ENCODE measurements at places on chromosomes 4 and X. TPM values are rescaled to one million over a fixed set of nuclear protein-coding genes. Genes with fewer than 3 reads are reported as not detected.

DNA sequence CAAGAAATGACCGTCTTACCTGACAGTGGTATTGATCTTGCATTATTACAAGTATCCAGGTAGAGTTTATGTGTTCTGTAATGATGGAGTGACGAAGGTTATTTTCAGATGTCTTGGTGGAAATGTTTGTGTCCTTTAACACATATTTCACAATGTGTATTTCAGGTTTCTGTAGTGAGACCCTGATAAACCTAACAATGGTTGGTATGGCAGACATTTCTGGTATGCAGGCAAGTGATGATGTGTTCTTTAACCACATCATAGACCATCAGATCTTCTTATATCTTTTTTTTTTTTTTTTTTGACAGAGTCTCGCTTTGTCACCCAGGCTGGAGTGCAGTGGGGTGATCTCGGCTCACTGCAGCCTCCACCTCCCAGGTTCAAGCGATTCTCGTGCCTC is 14.6 kb upstream of the ATXN3L start:
- no peak for DNase-seq

GRCh38 chrX:82230013-82230412 is 1028.1 kb downstream of the SH3BGRL start:
- no peak for DNase-seq

GRCh38 chr4:5009796-5010195 is 9.5 kb downstream of the CYTL1 start:
- no peak for DNase-seq

- DNase-seq, result no peak
These were observed 39.4 kb upstream of the SHROOM4 start for GRCh38 chrX:50853399-50853798.

DNA sequence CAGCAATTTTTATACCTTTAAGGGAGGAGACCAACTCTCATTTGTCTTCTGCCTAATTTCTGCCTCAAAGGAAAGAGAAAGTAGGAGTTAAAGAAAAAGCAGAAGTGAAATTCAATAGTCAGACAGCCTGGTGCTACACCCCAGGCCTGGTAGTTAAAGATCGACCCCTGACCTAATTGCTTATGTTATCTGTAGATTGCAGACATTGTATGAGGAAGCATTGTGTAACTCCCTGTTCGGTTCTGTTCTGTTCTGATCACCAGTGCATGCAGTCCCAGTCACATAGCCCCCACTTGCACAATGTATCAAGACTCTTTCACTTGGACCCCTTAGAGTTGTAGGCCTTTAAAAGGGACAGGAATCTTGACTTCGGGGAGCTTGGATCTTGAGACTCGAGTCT is 335.9 kb upstream of the AR start:
- no peak for DNase-seq

GRCh38 chrX:105190252-105190853 is 30.1 kb downstream of the TEX13A start:
- peak; percentile 35 for DNase-seq

- no peak for DNase-seq
These were observed 5.1 kb upstream of the FAM184B start for GRCh38 chr4:17786567-17786966.

DNA sequence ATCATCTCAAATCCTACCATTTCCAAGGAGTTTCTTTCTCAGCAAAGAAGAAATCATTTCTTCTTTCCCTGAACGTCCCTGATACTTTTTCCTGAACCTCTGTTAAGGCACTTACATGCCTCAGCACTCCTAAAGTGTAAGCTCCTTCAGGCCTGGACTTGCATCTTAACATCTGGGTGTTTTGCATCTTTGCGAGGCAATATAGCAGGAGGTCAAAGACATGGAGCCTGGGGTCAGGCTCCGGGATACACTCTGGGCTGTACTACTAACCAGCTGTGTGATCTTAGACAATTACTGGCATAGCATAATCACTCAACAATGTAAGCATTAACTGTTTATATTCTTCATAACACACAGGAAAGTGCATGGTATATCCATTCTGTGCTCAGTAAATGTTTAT is 275.5 kb upstream of the BOD1L1 start:
- DNase-seq, result no peak

GRCh38 chr4:82402196-82402775 is 28.0 kb downstream of the HNRNPDL start:
- DNase-seq, result no peak

- no peak for DNase-seq
These were observed 27.8 kb upstream of the SORBS2 start for GRCh38 chr4:185839770-185840169.

DNA sequence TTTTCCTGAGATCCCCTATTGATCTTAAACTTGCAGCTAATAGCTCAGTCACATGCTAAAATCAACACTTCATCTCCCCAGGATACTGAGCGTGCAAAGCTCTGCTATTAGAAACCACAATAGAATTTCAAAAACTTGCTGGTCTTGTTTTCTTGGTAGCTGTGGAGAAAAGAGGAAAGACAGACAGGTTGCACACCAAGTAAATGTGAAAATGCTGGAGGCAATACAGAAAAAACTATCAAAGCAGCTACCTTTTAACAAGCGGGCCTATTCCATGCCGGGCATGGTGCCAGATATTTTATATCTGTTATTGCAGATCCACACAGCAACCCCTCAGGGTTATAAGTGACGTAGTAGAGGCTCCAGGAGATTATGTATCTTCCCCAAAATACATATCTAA is 171.9 kb downstream of the DCTD start:
- DNase-seq, result no peak

GRCh38 chr4:157075811-157076577 is at the start of gene GLRB:
GLRB (plus strand) TSS chr4:157076150; CDS start chr4:157078025, 1,875 bp downstream.
- peak; percentile 35 for DNase-seq

DNA sequence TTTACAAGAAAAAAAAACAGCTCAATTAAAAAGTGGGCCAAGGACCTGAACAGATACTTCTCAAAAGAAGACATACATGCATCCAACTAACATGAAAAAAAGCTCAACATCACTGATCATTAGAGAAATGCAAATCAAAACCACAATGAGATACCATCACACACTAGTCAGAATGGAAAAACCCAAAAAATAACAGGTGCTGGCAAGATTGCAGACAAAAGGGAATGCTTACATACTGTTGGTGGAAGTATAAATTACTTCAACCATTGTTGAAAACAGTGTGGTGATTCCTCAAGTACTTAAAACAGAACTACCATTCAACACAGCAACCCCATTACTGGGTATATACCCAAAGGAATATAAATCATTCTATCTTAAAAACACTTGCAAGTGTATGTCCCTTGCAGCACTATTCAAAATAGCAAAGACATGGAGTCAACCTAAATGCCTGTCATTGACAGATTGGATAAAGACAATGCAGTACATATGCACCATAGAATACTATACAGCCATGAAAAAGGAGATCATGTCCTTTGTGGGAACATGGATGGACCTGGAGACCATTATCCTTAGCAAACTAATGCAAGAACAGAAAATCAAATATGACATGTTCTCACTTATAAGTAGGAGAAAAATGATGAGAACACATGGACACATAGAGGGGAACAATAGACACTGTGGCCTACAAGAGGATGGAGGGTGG is 97.6 kb downstream of the RAB28 start:
- no peak for DNase-seq

DNA sequence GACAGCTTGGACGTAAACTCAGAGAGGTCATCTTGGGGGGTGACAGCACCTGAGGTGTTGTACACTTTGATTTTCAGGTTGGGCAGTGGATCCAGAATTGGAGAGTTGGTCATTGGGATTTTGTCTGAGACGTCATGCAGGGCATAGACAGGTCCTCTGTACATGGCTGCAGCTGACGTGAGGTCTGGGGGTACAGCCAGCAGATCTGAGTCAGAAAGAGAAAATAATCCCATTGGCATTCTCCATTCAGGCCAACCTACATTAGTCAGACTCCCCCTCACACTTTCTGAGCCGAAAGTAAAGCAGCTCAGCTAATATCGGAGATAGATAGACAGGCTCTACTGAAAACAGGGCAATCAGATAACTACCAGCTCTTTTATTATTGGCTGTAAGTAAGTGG is 329.7 kb downstream of the UNC5C start:
- DNase-seq, result no peak

DNA sequence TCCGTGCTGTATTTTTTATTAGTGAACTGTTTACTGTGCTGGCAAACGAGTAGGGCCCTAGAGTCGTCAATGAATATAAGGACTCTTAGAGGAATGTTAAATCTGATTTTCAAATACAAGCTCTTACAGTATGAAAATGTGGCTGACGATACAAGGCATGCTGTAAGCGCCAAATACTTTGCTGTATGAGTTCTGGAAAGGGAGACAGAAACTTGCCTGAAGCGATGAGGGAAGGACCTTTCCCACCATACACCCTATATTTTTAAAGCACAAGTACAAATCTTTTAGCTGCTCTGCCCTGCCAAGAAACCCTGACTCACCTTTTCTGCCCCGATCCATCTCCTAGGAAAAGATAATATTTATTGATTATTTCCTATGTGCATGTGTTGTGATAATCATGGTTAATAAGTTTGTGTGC is 15.7 kb upstream of the RUFY3 start:
- DNase-seq, result no peak

DNA sequence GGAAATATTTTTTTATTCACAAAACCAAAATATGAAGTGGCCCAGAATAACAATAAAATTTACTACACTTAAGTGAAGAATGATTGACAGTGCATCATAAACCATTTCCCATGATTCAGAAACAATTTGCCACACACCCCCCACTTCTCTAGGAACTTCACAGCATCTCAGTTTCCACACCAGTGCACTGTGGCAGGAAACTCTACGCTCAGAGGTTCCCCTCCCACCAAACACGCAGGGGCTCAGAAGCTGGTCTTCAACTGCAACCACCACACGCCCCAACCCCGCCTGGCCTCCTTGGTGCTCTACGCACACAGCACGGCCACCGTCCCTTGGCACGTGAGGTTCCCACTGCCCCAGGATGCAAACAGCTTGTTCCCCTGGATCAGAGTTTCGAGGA is 63.7 kb downstream of the ZFYVE28 start:
- DNase-seq, result no peak

- DNase-seq, result no peak
These were observed 201.6 kb upstream of the NR3C2 start for GRCh38 chr4:148643851-148644250.

DNA sequence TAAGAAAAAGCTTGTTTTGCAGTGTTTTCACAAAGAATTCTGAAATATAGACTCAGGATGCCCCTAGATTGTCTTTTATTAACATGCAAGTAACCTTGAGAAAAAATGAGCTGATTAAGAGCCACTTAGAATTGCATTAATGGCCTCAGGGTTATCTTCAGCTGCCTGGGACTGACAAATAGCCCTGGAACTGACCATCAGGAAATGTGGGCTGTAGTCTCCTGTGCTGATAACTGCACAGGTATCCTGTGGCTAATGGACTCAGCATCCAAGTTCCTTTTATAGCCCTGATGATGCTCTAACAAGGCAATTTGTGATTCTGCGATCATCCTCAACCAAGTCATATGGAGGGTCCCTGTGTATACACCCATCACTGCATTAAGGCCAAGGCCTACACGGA is 17.0 kb downstream of the CA5B start:
- no peak for DNase-seq

GRCh38 chrX:133606990-133607389 is 191.7 kb upstream of the GPC4 start:
- DNase-seq, result no peak

- DNase-seq, result no peak
These were observed 145.8 kb downstream of the AASDH start for GRCh38 chr4:56241500-56241899.

DNA sequence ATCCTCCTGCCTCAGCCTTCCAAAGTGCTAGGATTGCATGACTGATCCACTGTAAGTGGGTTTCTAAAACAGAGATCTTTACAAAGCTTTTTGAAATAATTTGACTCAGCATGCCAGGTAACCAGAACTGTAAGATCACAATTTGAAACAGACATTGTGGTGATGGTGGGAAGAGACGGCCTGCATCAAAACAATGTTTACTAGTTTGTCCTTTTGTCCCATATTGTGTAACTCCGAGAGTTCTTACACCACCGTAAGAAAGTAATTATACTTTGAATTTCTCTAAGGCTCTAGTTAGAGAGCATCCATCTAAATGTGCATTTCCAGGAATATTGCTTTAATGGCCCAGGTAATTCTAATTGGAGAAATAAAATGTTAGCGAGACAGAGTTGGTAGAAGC is 594 bp upstream of the ARHGAP24 start:
- DNase-seq, result no peak

DNA sequence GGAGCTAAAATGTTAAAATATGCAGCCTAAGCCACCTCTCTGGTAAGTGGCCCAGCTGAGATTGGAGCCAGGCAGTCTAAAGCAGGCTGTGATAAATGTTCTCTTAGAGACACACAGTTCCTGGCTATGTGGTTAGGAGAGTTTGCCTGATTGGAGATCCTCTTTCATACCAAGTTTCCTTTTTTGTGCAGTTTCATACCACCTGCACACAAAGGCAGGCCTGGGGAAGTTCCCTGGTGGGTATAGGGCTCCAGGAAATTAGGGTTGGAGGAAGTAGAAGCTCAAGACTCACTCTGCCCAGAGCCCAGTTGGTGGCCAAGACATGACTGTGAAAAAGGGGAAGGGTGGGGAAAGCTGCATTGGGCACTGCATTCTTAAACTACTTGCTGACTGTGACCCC is 16.9 kb downstream of the CYBB start:
- DNase-seq, result no peak

DNA sequence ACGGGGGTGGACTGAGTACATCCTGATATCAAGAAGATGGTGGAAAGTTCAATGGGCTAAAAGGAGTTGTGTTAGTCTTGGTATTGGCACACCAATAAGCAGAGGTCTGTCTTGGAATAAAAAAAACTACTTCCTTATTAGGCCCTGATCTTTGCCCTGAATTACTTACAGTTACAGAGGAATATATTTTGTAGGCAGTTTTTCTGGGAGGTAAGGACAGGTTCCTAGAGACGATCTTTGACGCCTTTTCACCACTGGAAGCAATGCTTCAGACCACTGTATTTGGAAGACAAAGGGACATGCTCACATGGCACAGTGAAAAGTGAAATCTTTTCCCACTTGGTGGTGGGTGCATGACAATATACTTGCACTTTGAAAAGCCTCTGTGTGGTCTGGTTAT is 618 bp upstream of the XK start:
- no peak for DNase-seq

- DNase-seq, result no peak
These were observed 199.9 kb downstream of the PCDH7 start for GRCh38 chr4:30920043-30920442.

DNA sequence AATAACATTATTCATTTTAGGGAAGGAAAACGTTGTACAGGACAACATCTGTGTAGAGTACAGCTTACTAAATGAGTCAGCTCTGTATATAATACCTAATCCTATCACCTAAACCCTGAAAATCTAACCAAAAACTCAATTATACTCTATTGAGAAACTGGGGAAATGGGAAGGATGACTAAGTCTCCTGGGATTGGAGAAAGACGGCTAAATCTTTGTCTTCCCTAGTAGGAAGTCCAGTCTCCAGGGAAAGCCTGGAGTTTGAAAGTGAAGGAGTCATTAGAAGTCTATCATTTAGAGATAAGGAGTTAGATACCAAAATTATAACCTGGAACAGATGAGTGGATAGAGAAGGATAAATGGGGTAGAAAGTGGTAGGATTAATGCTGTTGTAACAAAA is 286.5 kb downstream of the STK32B start:
- no peak for DNase-seq

ZNF330 gene
- 35.2 TPM for polyA plus RNA-seq

FAM236D gene
- not detected for polyA plus RNA-seq

RNF128 gene
- polyA plus RNA-seq, result not detected

NSUN7 gene
- polyA plus RNA-seq, result 3.1 TPM

GAGE2A gene
- not detected for polyA plus RNA-seq

LRCH2 gene
- polyA plus RNA-seq, result 7.9 TPM

STK26 gene
- polyA plus RNA-seq, result 50.2 TPM

MAPK10 gene
- polyA plus RNA-seq, result 2.5 TPM

VCX2 gene
- polyA plus RNA-seq, result not detected

STX18 gene
- polyA plus RNA-seq, result 26.9 TPM

TMEM47 gene
- polyA plus RNA-seq, result 104 TPM
